ENCODE measurements at places on chromosomes 12 and 14.

DNA sequence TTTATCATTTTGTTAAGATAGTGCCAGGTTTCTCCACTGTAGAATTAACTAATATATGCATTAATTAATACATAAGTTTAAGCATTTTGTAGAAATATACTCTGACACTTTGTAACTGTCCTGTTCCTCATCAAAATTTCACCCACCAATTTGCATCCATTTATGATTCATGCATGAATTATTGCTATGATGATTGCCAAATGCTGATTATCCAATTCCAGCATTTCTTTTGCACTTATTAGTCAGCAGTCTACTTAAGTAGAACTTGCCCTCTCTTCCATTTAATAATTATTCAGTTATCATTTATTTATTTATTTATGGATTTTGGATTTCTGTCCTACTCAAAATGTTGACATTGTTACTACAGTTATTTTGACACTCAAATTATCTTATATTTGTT is 72.2 kb downstream of the SLC6A15 start:
- no peak for DNase-seq

DNA sequence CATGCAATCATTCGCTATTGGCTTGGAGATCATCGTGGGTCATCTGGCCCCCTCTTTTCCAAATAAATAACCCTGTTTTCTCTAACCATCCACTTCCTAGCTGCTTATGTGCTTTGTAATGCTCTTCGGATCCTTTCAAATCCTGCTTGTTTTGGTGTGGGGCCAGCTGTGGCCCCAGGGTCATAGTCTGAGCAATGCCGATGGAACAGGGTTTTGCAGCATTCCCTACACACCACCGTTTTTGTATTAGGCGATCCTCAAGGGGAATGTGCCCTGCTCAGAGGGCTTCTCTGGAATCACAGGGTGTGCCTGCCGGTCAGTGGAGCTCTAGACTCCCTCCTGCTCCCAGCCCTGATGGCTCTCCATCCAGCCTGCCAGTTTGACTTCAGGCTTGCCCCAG is 78.1 kb upstream of the NRXN3 start:
- no peak for DNase-seq

DNA sequence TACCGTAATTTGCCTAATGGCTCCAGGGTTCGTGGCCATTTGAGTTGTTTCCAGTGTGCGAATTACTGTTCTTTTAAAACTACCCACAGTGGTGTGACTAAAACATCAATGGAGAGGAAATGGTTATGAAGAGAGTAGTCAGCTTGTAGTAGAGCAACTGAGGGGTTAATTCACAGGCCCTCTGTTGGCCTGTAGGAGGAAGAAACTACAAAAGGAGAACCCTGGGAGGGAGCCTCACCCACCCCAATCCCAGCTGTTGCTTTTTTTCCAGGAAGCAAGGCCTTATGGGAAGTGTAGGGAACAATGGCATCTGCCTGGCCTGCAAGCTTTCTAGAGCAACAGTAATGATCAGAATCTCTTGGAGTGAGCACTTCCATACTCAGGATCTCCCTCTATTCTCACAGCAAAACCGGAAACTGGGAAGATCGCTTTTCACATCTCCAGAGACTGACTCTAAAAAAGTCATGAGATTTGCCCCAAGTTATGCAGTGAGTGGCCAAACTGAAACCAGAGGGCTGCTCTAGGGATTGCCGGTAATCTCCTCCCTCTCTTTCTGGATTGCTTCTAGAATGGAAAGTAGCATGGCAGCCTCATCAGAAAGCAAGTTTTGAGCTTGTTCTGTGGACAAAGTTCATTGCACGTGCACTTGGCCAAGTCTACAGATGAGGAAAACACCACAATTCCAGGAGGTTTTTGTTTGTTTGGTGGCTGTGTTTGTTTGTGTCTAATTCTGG is 125.3 kb upstream of the PWP1 start:
- no peak for DNase-seq

- no peak for DNase-seq
Measured at GRCh38 chr14:25017562-25017961, 32.4 kb downstream of the STXBP6 start.

DNA sequence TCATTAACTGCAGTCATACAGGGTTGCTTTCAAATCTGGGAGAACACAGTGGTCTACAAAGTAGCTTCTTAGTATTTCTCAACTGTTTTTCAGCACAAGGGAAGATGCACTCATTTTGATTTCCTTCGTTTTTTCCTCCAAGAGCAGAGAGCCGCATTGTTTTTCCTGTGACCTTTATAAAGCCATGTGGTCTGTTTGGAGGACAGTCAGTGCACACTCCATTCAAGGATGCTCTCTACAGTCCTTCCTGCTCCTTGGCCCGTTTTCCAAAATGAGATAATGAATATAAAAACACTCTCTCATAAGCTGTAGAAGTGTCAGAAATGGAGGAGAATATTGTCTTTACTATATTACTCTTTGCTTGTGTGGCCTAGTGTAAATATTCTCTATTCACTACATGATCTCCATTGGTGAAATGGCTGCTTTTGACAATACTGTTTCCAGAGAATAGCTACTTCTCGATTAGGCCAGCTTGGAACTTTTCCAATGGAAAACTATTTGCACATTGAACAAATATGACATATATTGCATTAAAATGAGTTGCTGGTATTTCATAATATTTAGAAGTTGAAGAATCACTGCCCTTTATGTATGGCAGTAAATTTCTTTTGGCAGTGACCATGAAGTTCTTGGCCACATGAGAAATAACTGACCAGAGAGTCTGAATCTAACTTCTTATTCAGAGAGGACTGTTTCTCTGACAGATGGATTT is 393.1 kb upstream of the RGS6 start:
- DNase-seq: no peak

GRCh38 chr12:7395950-7396349 is 48.0 kb downstream of the CD163L1 start:
- DNase-seq: no peak

DNA sequence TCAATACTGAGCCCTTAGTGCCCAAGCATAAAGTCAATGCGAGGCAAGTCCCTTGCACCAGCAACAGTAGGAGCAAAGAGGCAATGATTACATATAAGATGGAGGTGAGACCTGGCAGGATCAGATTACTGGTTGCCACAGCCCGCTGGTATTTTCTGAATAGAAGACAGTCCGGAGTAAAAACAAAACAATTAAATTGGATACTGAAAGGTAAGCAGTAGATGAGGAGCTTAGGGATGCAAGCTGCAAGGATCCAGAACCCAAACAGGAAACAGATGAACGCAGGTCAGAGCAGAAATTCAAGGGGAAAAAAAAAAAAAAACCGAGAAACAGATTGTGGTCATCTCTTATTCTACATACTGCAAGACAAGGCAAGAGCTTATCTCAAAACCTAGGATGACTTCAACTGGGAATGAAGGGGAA is 119.6 kb downstream of the MED13L start:
- DNase-seq: no peak

GRCh38 chr14:81144824-81145603 is 75.7 kb downstream of the GTF2A1 start:
- DNase-seq: no peak

DNA sequence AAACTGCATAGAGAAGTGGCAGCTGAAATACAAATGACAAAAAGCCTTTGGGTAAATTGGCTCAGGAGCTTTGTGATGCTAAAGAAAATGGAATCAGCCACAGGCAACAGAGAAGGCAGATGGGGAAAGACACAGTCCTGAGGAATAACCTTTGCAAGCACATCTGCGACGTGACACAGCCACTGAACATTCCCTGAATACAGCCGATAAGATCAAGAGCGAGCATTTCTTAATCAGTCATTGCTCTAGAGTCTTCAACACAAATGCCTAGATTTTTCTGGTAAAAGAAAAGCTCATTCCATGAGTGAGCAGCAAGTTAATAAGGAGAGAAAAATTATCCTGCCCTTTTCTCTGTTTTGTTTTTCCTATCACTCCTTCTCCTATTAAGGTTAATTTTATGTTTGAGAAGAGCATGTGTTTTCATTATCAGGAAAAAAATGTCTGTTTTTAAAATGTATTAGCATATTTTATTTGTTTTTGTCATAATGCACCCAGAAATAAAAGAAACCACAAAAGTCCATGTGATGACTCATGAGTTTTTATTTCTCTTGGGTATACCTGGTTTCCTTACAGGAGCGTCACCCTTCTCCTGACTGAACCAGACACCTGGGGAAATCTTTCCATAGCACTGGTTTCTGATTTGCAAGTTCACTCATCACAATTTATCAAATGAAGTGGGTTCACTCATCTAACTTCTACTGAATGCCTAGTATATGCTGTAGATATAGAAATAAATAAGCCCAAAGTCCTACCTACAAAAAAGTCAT is 45.4 kb upstream of the PCED1B start:
- DNase-seq: no peak

- no peak for DNase-seq
Measured at GRCh38 chr12:44833561-44833960, 42.6 kb downstream of the NELL2 start.

- no peak for DNase-seq
Measured at GRCh38 chr12:117896009-117896408, 72.8 kb downstream of the KSR2 start.

DNA sequence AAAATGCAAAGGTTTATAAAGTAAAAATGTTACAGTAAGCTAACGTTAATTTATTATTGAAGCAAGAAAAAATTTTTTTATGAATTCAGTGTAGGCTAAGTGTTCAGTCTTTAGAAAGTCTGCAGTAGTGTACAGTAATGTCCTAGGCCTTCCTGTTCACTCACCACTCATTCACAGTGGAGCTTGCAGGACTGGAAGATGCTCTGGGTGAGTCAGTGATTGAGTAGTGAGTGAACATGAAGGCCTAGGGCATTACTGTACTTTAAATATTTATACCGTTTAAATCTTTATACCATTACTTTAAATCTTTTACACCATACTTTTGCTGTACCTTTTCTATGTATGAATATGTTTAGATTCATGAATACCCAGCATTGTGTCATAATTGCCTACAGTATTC is 120.3 kb upstream of the SLC38A4 start:
- no peak for DNase-seq

GRCh38 chr12:9776781-9777180 is 16.1 kb upstream of the CD69 start:
- no peak for DNase-seq

DNA sequence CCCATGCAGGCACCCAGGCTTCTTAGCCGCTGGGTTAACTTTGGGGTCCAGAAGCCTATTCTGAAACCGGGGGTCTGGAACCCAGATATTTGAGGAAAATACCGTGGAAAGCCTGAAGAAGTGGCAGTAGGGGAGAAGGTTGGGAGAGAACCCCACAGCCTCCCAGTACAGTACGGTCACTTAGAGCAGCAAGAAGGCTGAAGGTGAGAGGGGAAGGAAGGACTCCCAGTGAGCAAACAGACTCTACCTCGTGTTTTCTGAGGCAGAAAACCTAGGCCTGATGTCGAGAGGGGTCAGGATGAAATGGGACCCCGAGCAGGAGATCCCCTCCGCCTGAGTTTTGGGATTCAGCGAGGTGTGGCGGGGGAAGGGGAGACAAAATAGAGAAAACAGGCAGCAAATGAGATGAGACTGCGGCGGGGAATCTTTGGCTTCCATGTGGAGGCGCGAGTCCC is 10.7 kb upstream of the CALCOCO1 start:
- no peak for DNase-seq

DNA sequence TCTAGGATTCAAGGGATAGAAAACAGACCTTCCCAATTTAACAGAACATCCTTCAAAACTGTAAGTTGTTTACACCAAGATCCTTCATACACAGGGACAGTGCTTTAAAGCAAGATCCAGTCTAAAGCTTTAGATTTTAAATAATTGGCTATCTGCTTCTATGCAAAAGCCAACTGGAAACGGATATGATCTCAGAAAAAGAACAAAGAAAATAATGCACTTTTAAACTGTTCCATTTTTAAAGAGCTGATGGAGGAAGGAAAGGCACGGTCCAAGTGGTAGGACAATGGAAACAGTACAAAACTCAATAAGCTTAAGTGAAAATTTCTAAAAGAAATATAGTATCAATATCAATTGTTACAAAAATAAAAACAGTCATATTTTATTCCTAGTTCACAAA is 27.7 kb downstream of the LRP6 start:
- DNase-seq: no peak

DNA sequence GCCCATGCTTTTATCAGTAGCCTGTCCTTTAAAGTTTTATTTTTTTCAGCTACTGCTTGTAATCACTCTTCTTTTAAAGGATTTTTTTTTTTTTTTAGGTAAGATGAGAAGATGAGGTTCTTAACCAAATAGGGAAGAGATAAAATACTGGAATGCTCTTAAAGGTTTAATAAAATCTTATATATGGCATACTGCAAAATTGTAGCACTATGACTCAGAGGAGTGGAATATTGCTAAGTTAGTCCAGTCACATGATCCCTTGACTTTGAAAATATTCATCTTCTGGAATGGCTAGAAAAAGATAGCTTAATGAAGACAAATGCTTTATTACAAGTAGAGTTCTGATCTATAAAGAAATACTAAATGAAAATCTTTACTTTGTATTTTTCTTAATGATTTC is 116.6 kb downstream of the NAV3 start:
- DNase-seq: no peak
